ENCODE measurements at places on chromosomes 16 and 17.
A peak's percentile ranks its signal among the peaks of the same experiment; 100 is the strongest.

DNA sequence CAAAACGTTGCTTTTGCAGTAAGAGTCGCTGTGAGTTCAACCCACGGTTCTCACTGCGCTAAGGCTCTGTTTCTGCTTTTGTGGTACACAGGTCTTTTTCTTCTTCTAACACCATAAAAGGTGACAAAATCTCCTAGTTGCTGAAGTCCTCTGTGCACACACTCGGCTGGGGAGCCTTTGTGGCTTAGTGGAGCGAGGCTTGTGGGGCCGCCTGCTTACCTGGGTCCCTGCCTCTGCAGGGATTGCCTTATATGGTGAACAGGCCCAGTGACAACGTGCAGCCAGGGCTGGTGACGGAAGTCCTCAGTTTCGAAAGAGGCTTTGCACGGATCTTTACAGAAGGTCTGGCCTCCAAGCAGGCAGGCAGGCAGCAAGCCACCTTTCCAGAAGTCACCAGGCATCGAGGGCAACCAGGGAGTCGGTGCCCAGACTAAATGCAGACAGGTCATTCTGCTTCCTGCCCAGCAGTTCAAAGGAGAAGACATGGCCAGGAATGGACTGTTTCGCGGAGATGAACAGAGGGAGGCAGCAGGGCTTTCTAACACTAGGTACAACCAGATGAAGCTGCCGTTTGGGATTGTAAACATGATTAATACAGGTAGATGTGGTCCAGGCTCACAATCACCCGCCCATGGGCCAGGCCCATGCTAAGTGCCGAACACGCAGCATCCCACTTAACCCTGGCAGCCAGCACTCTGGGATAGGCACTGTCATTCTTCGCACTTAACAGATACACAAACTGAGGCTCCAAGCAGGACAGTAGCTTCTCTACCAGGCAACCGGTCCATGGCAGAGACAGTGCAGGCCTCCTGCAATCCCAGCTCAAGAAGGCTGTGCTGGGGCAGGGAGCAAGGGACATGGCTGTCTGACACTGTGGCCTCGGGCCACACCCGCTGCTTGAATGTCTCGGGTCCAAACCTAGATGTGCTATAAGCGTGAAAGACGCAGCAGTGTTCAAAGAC, 10.7 kb upstream of the MEAK7 start:
- no peak for DNase-seq

GRCh38 chr17:17723354-17724261, 42.4 kb downstream of the RAI1 start:
- DNase-seq, result no peak

- no peak for DNase-seq
These were observed 53.1 kb downstream of the RAP1GAP2 start for GRCh38 chr17:2849327-2849670.

GRCh38 chr16:60217787-60218186, 1483.7 kb upstream of the GOT2 start:
- DNase-seq, result no peak

- DNase-seq, result no peak
These were observed 86.2 kb upstream of the SIAH1 start for GRCh38 chr16:48471435-48471834.

GRCh38 chr16:57186872-57187854, 1.0 kb downstream of the RSPRY1 start:
- peak; percentile 47 for DNase-seq

- DNase-seq, result no peak
These were observed 212.4 kb downstream of the SNX29 start for GRCh38 chr16:12188935-12189249.

- DNase-seq, result no peak
These were observed 14.2 kb downstream of the KIF1C start for GRCh38 chr17:5011928-5012327.

DNA sequence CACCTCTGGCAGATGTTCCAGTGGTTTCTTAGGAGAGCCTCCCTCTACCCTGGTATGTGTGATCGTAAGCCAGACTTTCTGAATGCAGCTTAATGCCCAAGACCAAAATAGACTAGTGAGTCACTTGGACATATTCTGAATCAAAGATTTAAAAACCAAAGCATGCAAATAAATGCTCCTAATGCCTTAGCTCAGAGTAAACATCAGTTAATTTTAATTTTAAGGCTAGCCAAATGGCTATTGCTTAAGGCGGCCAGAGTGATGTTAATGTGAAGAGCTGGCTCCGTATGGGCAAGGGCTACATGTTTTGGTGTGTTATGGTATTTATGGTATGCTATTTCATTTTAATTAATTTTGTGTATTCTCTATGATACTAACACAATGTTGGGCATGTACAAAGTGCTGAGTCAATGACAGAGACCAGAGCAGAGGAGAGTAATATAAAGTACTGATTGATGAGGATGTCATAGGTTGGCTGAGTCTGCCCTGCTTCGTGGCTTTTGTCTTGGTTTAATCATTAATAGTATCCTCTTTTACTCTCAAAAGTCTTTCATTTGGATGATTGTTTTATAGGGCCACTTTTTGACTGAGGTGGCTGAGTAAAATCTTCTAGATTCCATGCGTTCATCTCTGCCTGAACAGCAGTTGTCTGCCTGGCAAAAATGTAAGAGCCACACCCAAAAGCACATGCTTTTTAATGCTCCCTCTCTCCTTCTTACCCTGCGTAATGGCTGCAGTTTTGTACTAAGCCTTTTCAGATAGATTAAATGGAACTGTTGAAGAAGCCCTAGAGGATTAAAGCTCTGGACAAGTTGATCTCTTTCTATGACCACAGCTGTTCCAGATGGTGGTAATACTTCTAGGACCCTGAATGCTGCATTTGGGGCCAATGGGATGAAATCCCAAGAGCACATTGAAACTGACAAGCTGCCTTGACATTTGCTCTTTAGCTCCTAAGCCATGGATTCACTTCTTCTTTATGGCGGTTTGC, 59.6 kb downstream of the MAP2K6 start:
- DNase-seq, result no peak

GRCh38 chr17:59757043-59757442, 49.6 kb downstream of the VMP1 start:
- DNase-seq, result no peak

DNA sequence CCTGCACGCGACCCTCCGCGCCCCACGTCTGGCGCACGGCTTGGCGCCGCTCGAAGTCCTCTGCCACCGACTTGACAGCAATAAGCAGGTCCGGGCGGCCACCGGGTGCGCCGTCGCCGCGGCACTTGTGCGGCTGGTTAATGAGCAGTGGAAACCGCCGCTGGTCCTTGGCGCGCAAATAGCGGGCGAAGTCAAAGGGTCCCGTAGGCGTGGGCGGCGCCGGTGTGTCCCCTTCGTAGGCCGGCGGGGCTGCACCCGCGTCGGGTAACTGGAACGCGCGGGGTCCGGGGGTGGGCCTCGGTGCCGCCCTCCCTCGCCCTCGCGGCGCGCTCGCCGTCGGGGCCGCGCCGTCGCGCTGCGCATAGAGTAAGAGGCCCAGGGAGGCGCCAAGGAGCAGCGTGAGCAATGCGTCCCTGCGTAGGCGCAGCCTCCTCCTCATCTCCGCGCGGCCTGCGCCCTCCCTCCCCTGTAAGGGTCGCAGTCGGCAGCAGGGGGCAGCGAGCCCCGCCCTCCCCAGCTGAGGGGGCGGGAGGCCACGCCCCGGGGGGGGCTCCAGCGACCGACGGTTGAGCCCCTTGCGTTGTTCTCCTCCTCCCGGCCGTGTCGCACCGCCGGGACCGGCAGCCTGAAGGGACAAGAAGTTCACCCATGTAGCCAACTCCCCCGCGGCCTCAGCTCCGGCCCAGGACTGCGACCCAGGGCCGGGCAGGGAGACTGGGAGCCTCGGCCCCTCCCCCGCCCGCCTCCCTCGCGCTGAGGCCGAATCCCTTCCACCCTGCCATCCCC, 558 bp downstream of the B3GNT9 start:
- DNase-seq, result peak; percentile 18

- peak; percentile 39 for DNase-seq
These were observed 296.2 kb downstream of the SEC14L1 start for GRCh38 chr17:77437017-77437416.

DNA sequence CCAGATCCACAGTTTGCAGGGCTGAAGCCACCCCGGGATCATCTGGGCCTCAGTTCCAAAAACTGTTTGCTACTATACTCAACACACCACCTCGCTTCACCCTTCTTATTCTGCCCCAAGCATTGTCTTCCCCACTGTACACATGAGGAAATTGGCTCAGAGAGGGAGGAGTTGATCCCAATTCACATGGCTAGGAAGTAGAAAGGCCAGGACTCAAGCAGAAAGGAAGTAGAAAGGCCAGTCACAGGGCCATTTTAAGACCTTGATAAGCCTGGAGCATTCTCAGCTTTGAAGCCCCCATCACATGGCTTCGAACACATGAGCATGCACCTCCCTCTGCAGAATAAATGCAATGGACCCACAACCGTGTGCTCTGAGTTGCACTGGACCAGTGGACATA, 7.7 kb upstream of the PRSS22 start:
- DNase-seq, result no peak

GRCh38 chr17:63774969-63775265, 947 bp downstream of the DDX42 start:
- peak; percentile 59 for DNase-seq

DNA sequence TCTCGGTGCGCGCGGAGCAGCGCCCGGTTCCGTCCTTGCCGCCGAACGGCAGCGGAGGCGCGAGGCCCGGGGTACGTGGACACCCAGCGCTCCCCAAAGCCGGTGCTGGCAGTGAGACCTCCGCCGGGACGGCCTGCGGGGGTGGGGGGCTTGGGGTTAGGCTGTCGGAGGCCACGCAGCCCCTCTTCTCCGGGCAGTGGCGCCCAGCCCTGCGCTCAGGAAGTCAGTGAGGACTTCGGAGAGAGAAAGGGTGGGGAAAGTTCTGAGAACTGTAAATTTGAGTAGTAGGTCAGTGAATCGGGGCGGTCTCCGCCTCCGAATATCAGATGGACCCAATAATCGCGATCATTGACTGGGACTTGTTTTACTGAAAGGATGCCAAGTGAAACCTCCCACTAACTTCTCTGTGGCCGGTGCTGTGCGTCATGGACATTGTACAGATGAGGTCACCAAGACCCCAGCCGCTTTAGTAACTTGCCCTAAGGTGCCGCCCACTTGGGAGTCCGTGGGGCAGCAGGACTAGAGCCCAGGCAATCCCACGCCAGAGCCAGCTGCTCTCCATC, 468 bp downstream of the IL4R start:
- peak; percentile 71 for DNase-seq

DNA sequence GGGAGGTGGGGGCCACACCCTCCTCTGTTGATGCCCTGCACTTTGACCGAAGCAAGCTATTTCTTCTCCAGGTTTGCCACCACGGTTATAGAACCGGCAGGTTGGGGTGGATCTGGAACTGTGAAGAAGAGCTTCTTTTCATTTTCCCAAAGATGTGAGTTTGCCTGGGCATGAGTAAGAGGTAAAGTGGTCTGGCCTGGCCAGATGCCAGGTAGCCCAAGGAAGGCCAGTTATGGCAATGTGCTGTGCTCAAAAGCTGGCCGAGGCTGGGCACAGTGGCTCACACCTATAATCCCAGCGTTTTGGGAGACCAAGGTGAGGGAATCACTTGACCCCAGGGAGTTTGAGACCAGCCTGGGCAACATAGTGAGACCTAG, 18.7 kb downstream of the ATP6V0D1 start:
- DNase-seq, result no peak

DNA sequence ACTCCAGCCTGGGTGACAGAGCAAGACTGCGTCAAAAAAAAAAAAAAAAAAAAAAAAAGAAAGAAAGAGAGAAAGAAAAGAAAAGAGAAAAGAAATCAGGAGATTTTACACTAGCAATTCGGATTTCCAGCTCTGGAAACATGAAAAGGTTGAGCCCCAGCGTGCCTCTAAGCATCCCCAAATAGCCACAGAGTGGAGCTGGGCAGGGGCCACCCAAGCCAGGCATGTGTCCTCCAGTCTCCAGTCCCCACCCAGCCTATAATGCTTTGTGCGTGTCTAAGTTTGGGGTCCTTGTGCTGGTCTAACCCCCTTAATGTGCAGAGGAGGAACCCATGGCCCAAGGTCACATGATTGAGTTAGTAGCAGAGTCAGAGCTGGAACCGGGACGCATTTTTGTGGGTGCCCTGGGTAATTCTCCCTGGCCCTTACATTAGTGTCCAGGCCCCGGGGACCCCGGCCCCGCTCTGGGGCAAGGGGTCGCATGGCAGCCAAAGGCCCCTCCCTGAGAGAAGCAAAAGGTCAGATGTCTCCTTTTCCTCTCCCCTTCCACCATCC, 19.9 kb downstream of the ADAM11 start:
- no peak for DNase-seq

DNA sequence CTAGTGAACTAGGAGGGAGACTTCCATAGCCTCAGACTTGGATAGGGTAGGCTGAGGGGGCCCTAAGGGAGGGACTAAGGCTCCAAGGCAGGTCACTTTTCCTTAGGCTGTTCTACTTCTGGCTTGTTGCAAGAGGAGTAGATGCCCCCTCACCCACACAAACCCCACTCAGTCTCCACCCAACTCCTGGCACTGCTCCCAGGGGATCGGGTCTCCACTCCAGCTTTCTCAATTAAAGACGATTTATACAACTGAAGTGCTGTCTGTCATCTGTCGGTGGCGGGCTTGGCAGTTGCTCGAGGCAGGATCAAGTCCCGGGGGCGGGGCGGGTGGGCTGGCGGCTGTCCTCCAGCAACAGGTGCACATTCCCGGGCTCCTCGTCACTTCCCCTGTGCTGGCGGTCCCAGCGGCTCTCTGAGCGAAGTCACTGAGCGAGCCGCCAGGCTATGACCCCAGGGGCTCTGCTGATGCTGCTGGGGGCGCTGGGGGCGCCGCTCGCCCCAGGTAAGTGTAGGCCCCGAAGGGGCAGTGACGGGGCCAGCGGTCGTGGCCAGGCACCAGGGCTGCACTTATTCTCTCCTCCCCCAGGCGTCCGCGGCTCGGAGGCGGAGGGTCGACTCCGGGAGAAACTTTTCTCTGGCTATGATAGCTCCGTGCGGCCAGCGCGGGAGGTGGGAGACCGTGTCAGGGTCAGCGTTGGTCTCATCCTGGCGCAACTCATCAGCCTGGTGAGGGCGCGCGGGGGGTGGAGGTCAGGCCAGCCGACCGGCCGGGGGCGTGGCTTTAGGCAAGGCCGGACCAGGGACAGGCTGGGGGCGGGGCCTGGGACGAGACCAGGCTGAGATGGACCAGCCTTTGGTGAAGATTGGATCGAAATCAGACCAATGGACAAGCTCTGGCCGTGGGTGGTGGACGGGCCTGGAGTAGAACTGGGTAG, at the start of gene CHRNB1:
CHRNB1 (plus strand) TSS at position 380 of the 937 bp plus-strand sequence; CDS start at position 447, 67 bp downstream.
- peak; percentile 58 for DNase-seq
